ENCODE measurements at places on chromosomes 12 and 14. TPM values are rescaled to one million over a fixed set of nuclear protein-coding genes. Genes with fewer than 3 reads are reported as not detected.

Gene BCL11B
- total RNA-seq, result 0.09 TPM

Gene CNTN1
- 0.38 TPM for total RNA-seq

Gene ENDOU
- total RNA-seq, result not detected

Gene ANKRD33
- 0.09 TPM for total RNA-seq
